ENCODE measurements at places on chromosomes 4 and X.

- DNase-seq: no peak
Observed at GRCh38 chr4:94523617-94524016, 71.9 kb downstream of the PDLIM5 start.

GRCh38 chrX:118128724-118129123 lies 12.1 kb upstream of the KLHL13 start:
- DNase-seq: no peak

- no peak for DNase-seq
Observed at GRCh38 chr4:84237008-84237407, 262.1 kb downstream of the NKX6-1 start.

- DNase-seq: no peak
Observed at GRCh38 chr4:8294036-8294435, 24.5 kb downstream of the HTRA3 start.

DNA sequence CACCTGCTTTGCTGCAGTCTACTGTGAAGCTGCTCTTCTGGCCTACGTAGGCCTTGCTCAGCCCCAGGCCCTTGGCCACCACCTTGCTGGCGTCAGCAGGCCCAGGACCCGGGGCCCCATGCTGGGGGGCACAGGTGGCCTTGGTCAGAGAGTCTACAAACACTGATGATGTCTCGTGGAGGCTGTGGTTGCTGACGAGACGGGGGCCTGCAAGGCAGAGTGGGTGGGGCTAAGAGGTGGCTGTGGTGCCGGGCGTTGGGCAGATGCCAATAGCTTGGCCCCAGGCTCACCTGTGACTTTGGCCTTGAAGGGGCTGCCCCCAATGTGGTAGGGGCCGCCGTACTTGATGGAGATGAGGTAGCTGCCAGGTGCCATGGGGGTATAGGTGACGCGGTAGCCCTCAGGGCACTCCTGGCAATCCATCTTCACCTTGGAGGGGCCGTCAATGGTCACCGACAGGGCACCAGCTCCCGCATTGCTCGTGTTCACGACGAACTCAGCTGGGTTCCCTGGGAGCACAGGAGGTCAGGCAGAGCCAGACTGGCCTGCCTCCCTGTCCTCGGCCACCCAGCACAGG lies 25.0 kb downstream of the FLNA start:
- peak; percentile 26 for DNase-seq
